ENCODE measurements at places on chromosomes 2 and 18. TPM values are rescaled to one million over a fixed set of nuclear protein-coding genes. Genes with fewer than 3 reads are reported as not detected.

GRCh38 chr2:128293870-128294455 lies 24.7 kb downstream of the HS6ST1 start:
- DNase-seq, result no peak

DNA sequence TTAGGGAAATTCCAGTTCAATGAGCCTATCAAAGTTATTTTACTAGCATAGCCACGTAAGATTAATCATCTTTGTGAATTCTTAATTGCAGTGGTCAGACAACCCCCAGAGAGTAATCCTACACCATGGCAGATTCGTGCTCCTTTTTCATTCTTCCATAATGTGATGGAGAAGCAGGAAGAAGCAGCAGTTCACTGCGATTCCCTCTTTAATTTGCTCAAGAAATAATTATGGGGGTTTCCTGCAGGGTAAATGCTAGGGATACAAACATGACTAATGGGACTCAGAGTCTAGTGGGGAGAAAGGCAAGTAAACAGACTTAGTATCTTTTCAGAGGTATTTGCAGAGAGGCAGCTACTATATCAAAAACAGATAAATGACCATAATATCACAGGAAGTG lies 175.8 kb upstream of the HNRNPA3 start:
- no peak for DNase-seq

- no peak for DNase-seq
Observed at GRCh38 chr18:12645751-12646203, 12.1 kb downstream of the SPIRE1 start.

DNA sequence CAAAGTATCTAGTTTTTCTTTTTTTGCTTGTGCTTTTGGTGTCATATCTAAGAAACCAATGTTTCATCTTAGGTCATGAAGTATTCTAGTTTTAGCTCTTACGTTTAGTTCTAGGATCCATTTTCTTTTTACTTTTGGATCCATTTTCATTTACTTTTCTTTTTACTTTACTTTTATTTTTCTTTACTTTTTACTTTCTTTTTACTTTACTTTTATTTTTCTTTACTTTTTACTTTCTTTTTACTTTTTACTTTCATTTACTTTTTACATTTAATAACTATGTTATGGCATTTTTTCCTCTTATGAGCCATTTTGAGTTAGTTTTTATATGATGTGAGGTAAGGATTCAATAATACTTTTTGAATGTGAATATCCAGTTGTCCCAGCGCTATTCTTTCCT lies 213.4 kb downstream of the ZFP36L2 start:
- DNase-seq, result no peak

Gene OR6B2
- not detected for total RNA-seq

Gene CD207
- not detected for total RNA-seq

Gene SLC9A2
- total RNA-seq, result not detected

GRCh38 chr2:168212167-168212566 lies 35.2 kb downstream of the STK39 start:
- DNase-seq, result no peak

DNA sequence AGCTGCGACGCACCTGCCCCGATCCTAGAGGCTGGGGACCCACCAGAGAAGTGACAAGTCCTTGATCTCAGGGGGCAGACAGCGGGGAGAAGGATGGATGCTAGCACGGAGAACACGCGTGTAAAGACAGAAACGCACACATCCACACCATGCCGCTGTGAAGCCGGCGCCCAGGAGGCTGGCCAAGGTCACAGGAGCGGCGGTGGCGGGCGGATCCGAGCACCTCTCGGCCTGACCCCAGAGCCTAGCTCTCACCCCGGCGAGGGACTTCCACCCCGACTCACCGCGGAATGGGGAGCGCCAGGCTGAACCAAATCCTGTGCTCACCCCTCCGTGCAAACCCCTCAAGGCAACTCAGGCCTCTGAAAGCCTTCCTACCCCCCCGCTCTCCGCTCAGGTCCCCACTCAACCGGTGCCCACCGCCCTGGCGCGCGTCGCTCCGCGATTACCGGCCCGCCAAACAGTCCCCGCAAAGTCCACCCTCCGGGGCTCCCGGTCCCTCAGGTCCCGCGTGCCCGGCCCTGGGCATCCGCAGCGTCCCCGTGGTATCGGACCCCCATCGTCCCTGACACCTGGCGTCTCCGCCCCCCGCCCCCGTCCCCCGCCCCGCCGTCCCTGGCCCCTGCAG lies 460 bp upstream of the LRRFIP1 start:
- no peak for DNase-seq

- no peak for DNase-seq
Observed at GRCh38 chr2:66919286-66919685, 477.8 kb upstream of the ETAA1 start.

Gene RAB27B
- total RNA-seq, result 0.45 TPM

DNA sequence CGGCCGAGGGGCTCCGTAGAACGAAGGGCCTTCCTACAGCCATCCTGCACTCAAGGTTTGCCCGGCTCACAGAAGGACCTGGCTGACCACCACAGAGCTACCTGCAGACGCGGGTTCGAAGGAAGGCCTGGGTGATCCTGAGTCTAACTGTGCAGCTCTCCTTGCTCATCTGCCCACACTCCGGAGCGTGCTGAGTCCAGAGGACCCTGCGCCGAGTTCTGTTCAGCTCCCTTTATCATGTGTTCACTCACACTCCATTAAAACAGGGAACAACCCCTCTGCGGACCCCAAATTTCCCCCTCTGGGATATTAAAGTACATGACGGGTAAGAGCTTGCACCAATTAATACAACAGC lies 138.3 kb downstream of the PXDN start:
- no peak for DNase-seq

- peak; percentile 64 for DNase-seq
Observed at GRCh38 chr2:43676322-43677050, at the start of gene C1GALT1C1L. C1GALT1C1L (minus strand) TSS chr2:43676429; CDS start chr2:43676322, 107 bp downstream.

Gene D2HGDH
- total RNA-seq, result 34.2 TPM

DNA sequence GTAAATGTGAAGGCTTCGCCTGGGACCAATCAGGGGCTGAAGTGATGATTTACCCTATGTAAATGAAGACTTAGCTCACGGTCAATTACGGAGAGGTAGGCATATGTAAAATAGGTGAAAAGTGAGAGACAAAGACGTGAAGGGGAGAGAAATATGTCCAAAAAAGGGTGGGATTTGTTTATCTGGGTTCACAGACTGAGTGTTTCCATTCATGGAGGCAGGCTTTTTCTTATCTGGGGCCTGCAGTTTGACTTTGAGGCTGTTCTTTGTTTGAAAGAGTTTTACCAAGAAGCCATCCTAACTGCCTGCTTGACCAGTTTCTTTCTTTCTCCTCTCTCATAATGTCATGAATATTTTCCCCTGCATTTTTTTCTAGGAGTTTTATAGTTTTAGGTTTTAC lies 202.7 kb downstream of the NYAP2 start:
- no peak for DNase-seq

DNA sequence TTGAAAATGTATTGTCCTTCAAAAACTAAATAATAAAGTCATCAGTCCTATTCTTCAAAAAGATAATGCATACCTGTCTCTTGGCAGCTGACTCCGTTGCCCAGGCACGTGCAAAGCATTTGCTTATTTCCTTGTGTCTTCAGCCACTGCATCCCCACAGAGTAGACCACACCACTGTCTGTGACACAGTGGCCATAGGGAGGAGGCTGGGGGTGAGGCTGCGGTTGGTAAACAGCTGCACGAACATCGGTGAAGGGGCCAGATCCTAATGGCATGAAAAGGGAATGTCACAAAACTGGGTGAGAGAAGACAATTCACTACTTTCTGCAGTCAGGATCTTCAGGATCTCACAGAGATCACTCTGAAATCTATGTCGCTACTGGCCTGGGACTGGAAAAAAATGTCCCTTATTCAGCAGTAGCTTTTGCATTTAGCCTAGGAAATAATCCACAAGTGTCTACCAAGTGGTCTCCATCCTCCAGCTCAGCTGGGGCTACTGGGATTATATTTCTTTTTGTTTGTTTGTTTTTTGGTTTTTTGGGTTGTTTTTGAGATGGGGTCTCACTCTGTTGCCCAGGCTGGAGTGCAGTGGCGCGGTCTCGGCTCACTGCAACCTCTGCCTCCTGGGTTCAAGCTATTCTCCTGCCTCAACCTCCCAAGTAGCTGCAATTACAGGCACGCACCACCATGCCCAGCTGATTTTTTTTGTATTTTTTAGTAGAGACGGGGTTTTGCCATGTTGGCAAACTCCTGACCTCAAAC lies 10.7 kb downstream of the FN1 start:
- DNase-seq, result no peak

Gene BMP10
- not detected for total RNA-seq

Gene GPR35
- total RNA-seq, result 8.7 TPM

DNA sequence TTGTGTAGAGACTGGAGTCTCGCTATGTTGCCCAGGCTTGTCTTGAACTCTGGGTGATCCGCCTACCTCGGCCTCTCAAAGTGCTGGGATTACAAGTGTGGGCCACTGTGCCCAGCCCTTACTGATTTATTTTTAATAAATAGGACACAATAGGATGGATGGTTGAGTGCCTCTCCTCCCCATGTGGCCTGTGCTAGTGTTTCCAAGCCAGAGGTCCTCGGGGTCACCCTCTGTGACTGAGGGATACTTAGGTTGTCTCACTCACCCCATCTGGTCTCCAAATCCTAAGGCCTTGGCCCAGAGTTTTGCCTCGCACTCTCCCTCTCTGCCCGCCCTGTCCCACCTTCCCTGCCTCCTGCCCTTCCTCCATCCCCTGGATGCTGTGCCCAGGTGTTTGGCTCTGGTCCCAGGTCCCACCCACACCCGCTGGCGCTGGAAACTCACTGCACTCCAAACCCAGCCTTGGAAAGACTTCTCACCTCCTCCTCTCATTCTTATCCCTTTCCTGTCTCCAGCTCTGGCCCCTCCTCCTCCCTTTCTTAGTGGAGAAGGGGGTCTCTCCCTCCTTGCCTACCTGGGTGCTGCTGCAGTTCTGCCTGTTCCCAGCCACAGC lies 4.7 kb upstream of the ECEL1 start:
- DNase-seq, result no peak

DNA sequence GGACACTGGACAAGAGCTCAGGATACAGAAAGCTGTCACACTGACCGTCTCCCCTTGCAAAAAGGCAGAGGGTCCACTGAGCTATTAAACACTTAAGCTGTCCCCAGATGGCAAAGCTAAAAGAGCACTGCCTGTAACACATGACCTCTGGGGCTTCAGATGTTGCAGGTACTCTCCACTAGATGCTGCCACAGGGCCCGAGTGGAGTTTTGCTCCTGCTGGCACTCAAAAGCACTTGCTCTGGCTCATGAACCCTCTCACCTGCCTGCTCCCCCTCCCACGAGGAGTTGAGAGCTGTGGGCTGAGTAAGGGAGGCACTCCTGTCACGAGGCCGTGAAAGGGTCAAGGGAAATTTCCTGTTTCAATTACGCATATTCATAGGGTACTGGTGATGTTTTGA lies 227.9 kb downstream of the PRKCE start:
- no peak for DNase-seq

Gene OLA1
- total RNA-seq, result 167 TPM

Gene STPG4
- 0.16 TPM for total RNA-seq

GRCh38 chr2:239587311-239587731 lies 186.5 kb upstream of the HDAC4 start:
- no peak for DNase-seq

Gene MFSD2B
- 0.14 TPM for total RNA-seq

Gene KCNG2
- total RNA-seq, result not detected

- no peak for DNase-seq
Observed at GRCh38 chr2:75614162-75614651, 32.4 kb upstream of the MRPL19 start.

DNA sequence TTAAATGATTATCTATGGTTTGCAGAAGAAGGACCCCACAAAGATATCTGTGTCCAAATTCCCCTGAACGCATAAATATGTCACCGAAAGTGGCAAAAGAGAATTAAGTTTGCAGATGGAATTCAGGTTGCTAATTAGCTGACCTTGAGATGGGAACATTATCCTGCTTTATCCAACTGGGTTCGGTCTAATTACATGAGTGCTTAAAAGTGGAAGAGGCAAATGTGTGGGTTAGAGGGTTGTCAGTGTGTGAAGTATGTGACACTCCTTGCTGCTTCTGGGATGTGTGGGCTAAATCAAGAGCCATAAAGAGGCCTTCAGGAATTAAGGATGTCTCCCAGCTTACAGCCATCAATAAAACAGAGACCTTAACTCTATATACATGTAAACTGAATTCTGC lies 53.5 kb downstream of the CDH19 start:
- no peak for DNase-seq

Gene NCKAP5
- not detected for total RNA-seq

- DNase-seq, result no peak
Observed at GRCh38 chr2:201444746-201445465, 6.4 kb downstream of the TRAK2 start.

Gene TMEM178A
- not detected for total RNA-seq

DNA sequence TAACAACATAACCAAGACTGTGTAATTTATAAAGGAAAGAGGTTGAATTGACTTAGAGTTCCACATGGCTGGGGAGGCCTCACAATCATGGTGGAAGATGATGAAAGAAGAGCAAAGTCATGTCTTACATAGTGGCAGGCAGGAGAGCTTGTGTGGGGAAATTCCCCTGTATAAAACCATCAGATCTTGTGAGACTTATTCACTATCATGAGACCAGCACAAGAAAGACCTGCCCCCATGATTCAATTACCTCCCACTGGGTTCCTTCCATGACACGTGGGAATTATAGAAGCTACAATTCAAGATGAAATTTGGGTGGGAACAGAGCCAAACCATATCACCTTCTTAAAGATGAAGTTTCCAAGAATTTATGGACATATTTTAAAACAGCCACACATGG lies 2.5 kb upstream of the IL36RN start:
- DNase-seq, result no peak

- DNase-seq, result no peak
Observed at GRCh38 chr2:151181524-151181923, 80.1 kb downstream of the RBM43 start.

Gene PTPRM
- 11.5 TPM for total RNA-seq

- no peak for DNase-seq
Observed at GRCh38 chr18:41939326-41939725, 15.7 kb upstream of the PIK3C3 start.

GRCh38 chr2:70399046-70399445 lies 97.2 kb upstream of the FAM136A start:
- DNase-seq, result no peak

Gene CXCR1
- not detected for total RNA-seq

DNA sequence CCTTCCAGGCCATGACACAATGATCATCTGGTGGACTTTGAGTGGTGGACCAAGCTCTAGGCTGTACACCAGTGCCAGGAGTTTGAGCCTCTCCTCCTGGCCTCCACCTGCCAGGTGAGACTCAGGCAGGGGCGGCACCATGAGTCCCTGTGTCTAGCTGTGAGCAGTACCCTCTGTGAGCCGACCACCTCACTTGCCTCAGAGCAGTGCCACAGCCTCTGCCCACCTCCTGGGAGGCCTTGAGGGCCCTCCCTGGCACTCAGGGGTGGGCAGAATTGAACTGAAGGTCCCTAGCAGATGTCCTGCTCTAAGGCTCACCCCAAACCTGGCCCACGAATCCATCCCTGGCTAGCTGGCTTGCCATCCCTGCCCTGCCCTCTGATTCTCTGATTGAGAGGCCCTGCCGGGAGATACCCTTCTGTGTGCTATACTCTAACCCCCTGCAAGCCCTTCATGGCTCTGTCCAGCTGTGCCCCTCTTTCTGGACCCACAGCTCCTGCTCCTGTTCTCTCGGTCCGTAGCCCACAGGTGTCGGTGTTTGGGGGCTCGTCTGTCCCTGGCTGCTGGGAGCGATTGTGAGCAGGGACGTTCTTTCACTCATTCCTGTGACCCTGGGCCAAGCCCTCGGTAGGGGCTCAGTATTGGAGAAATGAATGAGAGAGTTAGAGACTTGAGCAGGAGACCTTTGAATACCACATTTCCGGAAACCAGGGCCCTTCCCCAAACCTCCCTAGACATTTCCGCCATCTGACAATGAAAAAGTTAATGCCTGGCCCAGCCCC lies 70.0 kb downstream of the INHBB start:
- DNase-seq, result no peak

All from activated CD4-positive, alpha-beta T cell treated with anti-CD3 and anti-CD28 coated beads, Interleukin-2, amount 10 ng/mL, durations not matched to agents 24 days and 14 days (primary cell).